Uterine smooth muscle cell (primary cell): ENCODE measurements at places on chromosomes 5 and 9. TPM values are rescaled to one million over a fixed set of nuclear protein-coding genes. Genes with fewer than 3 reads are reported as not detected.

NADK2 gene
- 23.6 and 30.7 TPM in 2 replicates for total RNA-seq

SLC6A3 gene
- not detected in 2 replicates for total RNA-seq

SPDL1 gene
- 22.0 and 39.3 TPM in 2 replicates for total RNA-seq

BTNL8 gene
- total RNA-seq = not detected in 2 replicates

PALM2AKAP2 gene
- total RNA-seq = 7.7 and 20.4 TPM in 2 replicates

IGIP gene
- 8.2 and 15.2 TPM in 2 replicates for total RNA-seq

MACROH2A1 gene
- 225 and 253 TPM in 2 replicates for total RNA-seq

CD74 gene
- 0.22 and 0.25 TPM in 2 replicates for total RNA-seq

ROR2 gene
- 8.9 and 18.7 TPM in 2 replicates for total RNA-seq

ZFP2 gene
- total RNA-seq = 0.22 and 1.4 TPM in 2 replicates

CDH9 gene
- total RNA-seq = not detected in 2 replicates

HTR1A gene
- total RNA-seq = not detected in 2 replicates

THBS4 gene
- 1.1 and 2.1 TPM in 2 replicates for total RNA-seq

ACOT12 gene
- 0.37 and 0.89 TPM in 2 replicates for total RNA-seq

MOB3B gene
- 0.12 and 0.33 TPM in 2 replicates for total RNA-seq

SOHLH1 gene
- not detected in 2 replicates for total RNA-seq
